ENCODE measurements at places on chromosomes 5 and 9.

GRCh38 chr5:120967366-120967765 is 503.3 kb downstream of the PRR16 start:
- DNase-seq = no peak

- DNase-seq = no peak
Measured at GRCh38 chr9:16411311-16411710, 459.2 kb downstream of the BNC2 start.

- DNase-seq = no peak
Measured at GRCh38 chr5:142601432-142601831, 84.5 kb downstream of the FGF1 start.

DNA sequence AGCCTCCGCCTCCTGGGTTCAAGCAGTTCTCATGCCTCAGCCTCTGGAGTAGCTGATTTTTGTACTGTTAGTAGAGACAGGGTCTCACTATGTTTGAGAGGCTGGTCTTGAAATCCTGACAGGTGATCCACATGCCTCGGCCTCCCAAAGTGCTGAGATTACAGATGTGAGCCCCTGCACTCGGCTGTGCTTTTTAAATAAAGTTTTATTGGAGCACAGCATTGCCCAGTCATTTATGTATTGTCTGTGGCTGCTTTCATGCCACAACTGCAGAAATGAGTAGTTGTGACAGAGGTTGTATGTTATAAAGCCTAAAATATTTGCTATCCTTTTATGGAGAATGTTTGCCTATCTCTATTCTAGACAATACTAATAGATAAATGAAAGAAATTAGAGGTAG is 169.2 kb downstream of the AOPEP start:
- no peak for DNase-seq

DNA sequence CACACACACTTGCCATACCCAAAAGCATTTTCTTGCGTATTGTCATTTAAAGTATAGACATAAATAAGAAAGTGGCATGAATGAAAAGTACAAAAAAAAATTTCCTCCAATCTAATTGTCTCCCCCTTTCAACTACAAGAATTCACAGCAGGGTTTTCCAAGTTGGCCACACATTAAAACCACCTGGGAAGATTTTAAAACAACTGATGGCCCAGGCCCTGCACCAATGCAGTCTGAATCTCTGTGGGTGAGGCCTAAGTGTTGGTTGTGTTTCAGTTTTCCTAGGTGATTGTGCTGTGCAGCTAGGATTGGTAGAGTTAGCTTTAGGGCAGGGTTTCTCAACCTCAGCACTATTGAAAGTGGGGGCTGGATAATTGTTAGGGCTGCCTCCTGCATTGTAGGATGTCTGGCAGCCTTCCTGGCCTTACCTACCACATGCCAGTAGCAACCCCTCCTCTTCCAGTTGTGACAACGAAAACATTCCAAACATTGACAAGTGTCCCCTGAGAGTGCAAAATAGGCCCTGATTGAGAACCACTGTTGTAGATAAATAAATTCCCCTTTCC is 337.1 kb downstream of the KIAA0825 start:
- no peak for DNase-seq

DNA sequence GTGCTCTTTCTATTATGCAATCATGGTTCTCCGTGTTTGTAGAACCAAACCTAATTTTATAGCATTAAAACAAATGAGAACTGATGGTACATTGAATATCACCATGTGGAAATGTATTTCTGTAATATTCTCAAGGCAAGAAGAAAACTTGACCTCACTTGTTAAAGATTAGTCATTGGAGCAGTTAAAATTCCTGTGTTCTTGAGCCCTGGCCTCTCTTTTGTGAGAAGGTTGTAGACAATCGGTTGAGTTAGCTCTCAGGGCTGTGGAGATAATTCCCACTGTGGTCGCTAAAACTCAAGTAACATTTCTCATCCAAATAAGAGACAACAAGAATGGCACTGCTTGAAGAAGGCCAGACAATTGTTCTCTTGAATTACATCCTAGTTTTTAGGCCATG is 216.0 kb upstream of the KLF4 start:
- DNase-seq = no peak

DNA sequence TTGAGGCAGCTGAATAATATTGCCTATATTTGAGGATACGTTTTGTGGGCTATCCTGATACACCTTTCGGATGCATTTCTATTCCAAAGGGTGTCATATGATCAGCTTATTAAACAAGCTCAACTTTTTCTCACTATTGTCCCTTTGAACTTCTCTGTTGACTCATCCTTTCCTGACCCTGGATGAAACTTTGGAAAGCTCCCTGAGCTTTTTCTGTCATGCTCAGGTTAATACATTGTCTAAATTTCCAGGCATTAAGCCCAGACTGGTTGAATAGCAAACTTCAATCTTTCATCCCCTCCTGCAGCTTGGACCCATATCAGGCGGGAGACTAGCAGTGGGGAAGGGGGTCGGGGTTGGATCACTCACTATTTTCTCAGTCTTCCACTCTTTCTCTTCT is 104.9 kb upstream of the PTPN3 start:
- no peak for DNase-seq

DNA sequence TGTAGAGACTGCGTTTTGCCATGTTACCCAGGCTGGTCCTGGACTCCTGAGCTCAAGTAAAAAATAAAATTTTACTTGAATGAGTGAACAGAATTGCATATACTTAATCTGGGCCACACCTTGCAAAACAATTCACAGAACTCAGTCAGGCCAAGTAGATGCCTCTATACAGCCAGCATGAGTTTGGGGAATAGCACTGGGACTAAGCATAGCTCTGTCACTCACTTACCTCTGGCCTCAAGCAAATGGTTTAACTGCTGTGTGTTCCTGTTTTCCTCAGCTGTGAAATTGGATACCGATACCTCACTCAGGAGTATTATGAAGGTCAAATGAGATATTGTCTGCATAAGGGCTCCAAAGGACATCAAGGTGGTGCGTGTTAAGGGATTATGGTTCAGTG is 10.9 kb upstream of the FRMPD1 start:
- no peak for DNase-seq

DNA sequence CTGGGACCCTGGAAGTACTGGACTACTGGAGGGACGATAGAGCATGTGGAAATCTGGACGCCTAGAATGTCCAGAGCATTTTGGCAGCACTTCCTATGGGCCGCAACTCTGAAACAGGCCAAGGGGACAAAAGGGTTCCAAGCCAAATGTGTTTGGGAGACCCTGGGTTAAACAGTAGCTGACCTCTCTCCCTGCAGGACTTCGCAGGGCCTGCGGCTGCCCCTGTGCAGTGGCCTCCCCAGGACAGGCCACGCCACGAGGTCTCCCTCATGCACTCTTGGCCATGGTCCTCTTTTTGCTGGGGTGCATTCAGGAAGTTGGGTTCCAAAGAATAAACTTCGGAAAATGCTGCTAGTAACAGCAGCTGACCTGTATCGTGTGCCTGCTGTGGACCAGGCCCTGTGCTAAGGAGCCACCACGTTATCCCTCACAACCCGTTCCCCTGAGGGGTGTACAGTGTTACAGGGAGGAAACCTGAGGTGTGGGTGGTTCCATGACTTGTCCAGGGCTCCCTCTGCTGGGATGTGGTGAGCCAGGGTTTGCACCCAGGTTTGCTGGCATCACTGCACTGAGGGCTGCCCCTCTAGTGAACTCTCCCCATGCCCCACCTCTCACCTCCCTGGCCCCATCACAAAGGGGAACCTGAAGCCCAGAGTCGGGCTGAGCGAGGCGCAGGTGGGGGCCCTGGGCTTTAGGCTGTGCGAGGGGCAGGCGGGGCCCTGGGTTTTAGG is 79.4 kb downstream of the AMBP start:
- no peak for DNase-seq

GRCh38 chr9:109411798-109412352 is 86.2 kb downstream of the PTPN3 start:
- DNase-seq = no peak

DNA sequence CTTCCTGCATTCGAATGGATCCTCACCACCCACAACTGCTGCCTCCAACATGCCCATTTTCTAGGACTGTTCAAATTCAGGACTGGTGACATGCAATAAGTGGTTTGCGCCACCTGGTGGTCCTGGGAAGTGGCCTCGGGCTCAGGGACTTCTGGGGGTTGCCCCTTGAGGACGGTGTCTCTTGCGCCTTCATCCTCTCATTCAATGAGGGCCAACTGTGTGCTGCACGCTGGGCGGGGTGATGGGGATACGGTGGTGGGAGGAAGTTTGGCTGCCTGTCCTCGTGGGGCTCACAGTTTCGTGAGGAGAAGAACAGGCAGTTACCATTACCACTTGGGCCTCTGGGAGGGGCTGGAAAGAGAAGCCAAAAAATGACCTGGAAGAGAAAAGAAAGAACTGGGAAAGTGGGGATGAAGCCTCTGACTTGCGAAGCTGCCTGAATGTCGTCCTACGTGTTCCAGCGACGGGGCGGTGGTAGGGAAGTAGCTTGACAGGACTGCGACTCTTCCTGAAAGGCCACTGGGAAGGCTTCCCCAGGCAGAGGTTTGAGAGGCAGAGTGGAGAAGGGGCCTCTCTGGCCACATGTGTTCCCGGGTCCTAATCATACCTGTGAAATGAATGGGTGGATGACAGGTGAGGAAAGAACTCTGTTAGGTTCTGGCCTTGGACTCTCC is 49.0 kb downstream of the PSD2 start:
- DNase-seq = peak; percentile 81

DNA sequence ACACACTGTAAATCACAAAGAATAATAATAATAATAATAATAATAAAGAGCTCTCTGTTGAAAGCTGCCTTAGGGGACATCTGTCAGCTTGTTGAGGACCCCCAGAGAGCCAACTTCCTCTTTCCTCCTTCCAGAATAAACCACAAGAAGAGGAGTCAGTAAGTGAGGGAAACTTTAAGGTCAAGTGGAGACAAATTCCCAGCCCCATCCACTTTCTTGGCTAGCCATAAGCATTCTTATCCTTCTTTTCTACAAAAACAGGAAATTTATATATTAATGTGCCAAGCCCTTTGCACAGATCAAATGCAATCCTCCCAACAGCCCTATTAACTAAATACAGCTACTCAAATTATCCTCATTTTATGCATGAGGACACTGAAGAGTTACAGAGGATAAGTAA is 9.4 kb upstream of the C5orf58 start:
- no peak for DNase-seq

GRCh38 chr5:148374690-148375360 is 8.9 kb upstream of the FBXO38 start:
- DNase-seq = peak; percentile 21

DNA sequence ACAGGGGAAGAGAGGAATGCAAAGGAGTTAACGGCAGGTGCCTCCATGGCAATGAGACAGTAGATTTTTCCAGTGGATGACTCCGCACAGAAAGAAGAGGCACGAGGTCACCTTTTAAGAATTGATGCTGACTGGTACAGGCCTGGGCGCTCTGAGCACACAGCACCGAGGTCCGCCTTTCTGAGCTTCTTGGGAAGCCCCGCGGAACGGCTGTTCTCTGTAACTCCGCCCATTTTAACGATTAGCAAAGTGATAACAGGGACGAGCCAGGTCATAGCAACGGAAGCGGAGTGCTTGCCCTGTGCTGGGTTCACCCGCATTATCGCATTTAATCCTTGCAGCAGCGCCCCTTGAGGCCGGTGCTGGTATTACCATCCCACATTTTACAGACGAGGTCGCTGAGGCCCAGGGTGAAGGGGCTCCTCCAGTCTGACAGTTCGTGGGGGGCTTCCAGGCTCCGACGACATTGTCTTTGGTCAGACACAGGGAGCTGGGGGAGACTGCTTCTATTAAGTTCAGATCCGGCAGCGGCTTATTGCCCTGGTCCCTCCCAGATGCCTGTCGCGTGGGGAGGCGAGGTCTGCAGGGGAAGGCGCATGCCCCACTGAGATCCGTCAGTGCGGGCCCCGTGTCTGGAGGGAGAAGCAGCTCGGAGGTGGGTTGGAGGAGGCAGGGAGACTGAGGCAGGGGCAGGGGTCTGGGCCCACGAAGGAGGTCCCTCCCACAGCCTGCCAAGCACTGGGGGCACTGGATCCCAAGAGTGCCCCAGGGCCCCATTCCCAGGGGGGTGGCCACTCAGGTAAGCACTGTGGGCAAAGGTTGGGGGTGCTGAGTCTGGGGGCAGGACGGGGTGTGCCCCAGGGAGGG is 22.3 kb upstream of the HMCN2 start:
- DNase-seq = peak; percentile 87

DNA sequence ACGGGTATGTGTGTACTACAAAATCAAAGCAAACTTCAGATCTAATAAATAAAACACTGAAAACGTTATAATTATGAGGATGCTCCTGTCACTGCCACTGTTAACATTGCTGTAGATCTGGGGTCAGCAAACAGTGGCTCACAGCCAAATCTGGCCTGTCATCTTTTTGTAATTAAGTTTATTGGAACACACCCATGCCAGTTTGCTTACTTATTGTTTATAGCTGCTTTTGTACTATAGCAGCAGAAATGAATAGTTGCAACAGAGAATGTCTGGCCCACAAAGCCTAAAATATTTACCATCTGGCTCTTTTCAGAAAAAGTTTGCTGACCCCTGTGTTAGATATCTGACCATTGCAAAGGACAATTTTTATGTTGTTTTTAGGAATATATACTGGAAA is 32.1 kb downstream of the PRRC1 start:
- DNase-seq = no peak
